ENCODE measurements at places on chromosomes 12 and 14.

DNA sequence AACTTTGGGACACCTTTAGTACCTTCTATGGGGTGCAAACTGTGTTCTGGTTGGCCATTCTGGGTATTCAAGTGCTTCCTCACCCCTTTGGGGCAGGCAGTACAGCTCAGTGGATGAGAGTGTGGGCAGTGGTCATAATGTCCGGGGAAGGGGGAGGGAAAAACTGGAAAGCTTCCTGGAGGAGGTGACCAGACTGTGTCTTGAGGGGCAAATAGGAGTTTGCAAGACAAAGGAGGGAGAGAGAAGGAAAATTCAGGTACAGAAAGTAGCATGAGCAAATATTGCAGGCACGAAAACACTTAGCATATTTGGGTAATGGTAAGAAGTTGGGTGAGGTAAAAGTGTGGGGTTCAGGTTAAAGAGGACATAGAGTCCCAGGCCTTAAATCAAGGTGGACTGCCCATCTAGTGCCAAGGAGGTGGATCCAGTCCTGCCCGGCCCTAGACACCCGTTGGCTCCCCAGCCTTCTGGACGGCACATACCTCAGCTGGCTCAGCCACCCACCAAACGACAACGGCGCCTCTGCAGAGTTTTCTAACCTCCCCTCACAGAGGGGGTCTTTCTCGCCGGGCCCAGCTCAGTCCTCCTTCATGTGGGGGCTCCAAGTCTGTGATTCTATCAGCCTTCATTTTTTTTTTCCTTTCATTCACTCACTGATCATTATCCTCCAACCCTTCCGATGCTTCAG, 86.4 kb downstream of the DICER1 start:
- no peak for DNase-seq

GRCh38 chr12:110280392-110280778, 662 bp upstream of the ATP2A2 start:
- DNase-seq: peak; percentile 34

GRCh38 chr12:26017484-26018211, 59.2 kb downstream of the RASSF8 start:
- no peak for DNase-seq

- no peak for DNase-seq
These were observed 6.4 kb downstream of the LACRT start for GRCh38 chr12:54628186-54628846.

GRCh38 chr12:19846574-19846973, 407.3 kb downstream of the AEBP2 start:
- no peak for DNase-seq

DNA sequence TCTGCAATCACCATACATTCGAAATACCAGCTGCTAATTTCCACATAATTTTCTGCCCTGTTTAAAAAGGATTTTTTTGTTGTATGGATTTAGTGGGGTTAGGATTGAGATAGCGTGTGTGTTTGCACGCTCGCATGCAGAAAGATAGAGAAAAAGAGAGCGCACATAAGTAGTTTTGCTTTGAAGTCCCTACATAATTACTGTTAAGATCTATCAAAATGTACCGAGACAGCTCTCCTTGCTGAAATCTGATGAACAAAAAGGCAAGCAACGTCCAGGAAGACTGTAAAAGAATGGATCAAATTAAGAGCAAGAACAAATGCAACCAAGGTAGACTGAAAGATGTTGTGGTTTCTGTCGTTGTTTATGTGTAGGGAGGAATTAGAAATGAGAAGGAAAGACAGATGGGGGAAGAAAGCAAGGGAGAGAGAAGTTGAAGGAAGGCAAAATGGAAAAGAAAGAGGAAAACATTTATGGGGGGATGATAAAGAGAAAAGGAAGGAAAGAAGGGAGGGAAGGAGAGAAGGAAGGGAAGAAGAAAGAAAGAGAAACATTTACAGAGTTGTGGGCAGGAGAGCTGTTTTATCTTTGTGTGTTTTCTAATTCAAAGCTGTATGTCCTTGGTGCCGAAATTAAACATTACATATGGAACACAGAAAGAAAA, 522.3 kb downstream of the MED13L start:
- DNase-seq: no peak

- DNase-seq: no peak
These were observed 488.8 kb downstream of the BCAT1 start for GRCh38 chr12:24460099-24460498.

DNA sequence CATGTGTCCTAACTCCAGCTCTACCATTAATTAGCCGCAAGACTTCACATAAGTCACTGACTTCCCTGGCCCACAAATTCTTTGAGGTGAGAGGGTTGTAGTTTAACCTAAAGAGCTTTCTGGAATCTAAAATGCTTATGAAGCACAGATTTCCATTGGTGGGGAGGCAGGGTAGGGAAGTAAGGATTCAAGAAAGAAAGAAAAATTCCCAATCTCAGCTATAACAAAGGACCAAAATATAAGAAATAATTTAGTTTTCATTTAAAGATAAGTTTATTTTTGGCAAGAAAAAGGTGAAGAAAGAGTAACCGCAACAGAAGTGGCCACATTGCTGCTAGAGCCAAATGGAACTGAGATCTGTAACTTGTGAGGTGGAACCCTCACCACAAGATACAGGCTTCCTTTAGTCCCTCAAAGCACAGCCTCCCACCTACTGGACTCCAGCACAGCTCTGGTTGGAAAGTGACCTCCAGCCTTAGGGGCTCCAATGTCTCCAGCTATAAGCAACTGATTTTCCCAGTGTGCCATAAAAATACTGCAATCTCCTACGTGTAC, 23.6 kb downstream of the DAD1 start:
- no peak for DNase-seq

DNA sequence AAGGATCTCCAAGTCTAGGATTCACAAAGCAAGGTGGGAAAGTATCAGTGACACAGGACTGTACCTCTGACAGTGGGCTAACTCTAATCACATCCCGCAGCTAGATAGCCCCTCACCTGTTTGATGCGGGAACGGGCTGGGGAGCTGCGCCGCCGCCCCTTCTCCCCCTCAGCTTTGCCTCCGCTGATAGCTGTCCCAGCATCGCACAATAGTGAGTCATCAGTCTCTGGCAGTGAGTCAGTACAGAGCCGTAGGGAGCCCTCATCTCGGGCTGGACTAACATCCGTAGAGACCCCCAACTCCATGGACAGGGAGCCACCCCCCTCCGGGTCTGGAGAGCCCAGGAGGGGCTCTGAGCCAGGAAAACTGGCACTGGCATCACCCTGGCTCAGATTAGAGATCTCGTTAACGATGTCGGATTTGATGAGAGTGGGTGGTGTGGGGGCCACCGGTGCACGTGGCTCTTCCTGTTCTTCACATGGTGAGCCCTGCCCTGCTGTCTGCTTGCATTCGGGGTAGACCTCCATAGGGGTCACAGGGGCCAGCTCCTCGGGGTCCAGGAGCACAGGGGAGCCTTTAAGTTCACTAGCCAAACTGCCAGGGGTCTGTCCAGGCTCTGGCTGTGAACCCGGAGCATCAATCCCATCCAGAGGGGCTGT, 10.9 kb downstream of the KMT2D start:
- no peak for DNase-seq

GRCh38 chr12:132445884-132446632, 43.9 kb upstream of the FBRSL1 start:
- peak; percentile 26 for DNase-seq

DNA sequence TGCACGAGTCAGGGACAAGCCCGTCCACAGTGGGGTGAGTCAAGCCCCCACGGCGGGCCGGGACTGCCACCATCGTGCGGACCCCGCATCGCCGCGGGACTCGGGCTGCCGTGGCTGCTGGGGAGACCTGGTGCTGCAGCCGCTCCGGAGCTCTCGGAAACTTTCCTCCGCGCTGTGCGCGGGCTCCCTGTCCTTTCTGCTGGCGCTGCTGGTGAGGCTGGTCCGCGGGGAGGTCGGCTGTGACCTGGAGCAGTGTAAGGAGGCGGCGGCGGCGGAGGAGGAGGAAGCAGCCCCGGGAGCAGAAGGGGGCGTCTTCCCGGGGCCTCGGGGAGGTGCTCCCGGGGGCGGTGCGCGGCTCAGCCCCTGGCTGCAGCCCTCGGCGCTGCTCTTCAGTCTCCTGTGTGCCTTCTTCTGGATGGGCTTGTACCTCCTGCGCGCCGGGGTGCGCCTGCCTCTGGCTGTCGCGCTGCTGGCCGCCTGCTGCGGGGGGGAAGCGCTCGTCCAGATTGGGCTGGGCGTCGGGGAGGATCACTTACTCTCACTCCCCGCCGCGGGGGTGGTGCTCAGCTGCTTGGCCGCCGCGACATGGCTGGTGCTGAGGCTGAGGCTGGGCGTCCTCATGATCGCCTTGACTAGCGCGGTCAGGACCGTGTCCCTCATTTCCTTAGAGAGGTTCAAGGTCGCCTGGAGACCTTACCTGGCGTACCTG, 1.1 kb downstream of the PDE3A start:
- no peak for DNase-seq

GRCh38 chr14:28138341-28138740, 628.2 kb upstream of the FOXG1 start:
- no peak for DNase-seq

DNA sequence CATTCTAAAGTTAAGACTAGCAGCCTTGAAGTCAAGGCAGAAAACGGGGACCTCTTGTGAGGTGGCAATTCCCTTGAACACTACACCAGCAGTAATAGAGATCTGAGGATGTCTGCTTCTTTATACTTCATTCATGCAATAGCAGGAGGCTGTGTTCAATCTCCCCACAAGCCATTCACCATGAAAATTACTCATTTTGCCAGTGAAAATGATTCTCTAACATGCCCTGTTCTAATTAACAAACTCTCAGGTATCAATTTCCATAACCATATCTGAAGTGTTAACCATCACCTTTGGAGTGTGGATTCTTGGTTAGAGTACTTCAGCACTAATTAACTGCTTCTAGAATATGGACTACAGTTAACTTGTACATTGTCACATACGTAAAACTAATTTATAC, 3.4 kb upstream of the GLIPR1 start:
- DNase-seq: no peak

GRCh38 chr12:87768501-87769287, 260.5 kb downstream of the C12orf50 start:
- no peak for DNase-seq

GRCh38 chr12:90757957-90758356, 197.0 kb downstream of the CCER1 start:
- no peak for DNase-seq

GRCh38 chr14:56248442-56248841, 130.2 kb downstream of the PELI2 start:
- no peak for DNase-seq

- no peak for DNase-seq
These were observed 229.2 kb upstream of the HMGA2 start for GRCh38 chr12:65595016-65595560.

- DNase-seq: no peak
These were observed 902 bp downstream of the ABCD2 start for GRCh38 chr12:39618701-39619100.

GRCh38 chr14:73254247-73255004, 17.1 kb downstream of the PAPLN start:
- no peak for DNase-seq

DNA sequence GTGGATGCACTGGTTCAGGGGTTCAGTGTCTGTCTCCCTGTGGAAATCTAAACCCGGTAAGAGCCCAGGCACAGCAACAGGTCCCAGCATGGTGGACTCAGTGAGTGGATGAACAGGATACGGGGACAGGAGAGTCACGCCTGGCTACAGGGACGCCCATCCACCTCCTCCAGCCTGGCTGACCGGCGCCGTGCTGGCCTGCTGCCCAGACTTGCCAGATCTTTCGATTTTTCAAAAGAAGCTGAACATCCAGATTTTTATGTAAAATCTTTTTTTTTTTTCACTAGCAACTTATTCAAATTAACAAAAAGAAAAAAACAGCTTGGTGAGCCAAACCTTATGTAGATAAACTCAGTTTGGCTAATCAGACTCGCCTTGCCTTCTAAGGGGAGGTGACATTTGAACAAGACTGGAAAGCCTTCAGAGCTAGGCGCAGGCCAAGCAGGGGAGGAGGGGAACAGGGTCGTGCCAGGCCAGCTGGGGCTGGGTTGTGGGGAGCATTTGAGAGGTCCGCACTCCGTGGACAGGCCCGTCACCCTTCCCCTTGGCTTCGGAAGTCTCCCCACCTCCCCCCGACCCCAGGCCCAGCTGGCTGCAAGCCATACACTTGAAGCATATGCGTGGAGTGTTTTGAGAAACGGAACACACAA, 87.8 kb upstream of the NCOR2 start:
- no peak for DNase-seq

- no peak for DNase-seq
These were observed 19.1 kb downstream of the TPCN1 start for GRCh38 chr12:113240395-113240794.

DNA sequence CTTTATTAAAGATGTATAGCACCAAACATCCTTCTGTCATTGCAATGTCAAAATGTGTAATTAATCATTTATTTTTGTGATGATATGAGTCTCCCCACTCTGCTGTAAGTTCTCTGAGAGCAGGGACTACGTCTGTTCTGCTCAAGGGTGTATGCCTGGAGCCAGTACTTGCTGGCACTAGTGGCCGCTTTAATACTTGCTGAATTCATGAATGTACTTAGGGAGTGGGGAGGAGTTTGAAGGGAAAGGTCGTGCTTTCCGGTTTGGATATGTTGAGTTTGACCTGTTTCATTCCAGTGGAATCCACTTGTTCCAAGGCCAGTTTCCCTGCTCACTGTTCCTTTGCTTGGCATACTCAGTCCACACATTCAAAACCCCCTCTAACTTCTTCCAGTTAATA, 1.9 kb upstream of the DCAF5 start:
- no peak for DNase-seq

DNA sequence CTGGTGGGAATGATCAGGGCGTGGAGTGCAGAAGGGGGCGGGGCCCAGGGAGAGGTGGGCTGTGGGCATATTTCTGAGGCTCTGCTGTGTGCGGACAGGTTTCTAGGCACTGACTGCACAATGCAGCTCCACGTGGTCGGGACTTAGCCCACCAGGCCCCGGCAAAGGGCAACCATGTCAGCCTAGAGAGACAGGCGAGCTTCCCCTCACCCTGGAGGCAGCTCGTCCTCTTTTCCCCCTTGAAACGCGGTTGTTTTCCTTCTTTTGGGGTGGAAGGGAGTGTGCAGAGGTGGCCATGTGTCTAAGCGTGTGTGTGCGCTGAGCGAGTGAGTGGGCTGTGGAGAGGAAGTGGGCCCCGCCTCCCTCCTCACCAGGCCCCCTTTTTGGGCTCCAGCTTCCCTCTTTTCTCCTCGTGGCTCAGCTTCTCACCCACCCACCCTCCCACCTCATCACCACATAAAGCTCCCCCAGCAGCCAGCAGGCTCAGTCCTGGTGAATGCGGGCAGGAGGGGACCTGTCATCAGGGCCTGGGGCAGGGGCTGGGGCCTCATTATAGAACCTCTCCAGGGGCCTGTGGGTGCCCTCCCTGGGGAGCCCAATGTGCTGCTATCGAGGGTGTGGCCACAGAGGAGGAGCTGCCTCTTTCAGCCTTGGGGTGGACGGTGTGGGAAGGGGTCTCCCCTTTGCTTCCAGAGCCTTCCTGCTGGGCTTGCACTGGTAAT, 22.0 kb downstream of the LRTM2 start:
- no peak for DNase-seq

DNA sequence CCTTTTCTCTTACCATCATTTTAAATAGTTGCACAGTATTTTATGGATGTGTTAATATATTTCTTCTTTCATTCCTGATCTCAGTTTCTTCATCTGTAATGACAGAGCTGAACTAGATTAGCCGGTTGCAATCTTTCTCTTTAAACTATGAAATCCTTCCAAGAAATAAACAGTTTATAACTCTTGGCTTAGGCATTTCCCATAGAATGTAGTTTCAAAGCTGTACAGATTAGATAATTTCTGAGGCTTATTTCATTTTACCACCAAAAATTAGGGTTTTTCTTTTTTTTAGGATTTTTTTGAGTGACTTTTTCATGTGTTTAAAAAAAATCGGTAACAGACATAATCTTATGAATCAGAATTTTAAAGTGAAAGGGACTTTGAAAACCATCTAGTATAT, 144.0 kb downstream of the RAD51B start:
- no peak for DNase-seq

GRCh38 chr14:86787717-86788116, 1205.3 kb downstream of the GALC start:
- DNase-seq: no peak

All from stimulated activated CD4-positive, alpha-beta T cell treated with anti-CD3 and anti-CD28 coated beads, Interleukin-1b, Interleukin-23, amount 100 ng/mL, for 1 hour (primary cell).